ENCODE measurements at places on chromosomes 7 and 10. TPM values are rescaled to one million over a fixed set of nuclear protein-coding genes. Genes with fewer than 3 reads are reported as not detected.

The OR13A1 gene
- polyA plus RNA-seq, result not detected

The C10orf53 gene
- polyA plus RNA-seq, result not detected

The INA gene
- polyA plus RNA-seq, result 6.6 TPM

The SCART1 gene
- 0.96 TPM for polyA plus RNA-seq

The MRPL43 gene
- polyA plus RNA-seq, result 88.0 TPM

The PTPRZ1 gene
- polyA plus RNA-seq, result not detected

The FAM107B gene
- 41.4 TPM for polyA plus RNA-seq

The GNGT1 gene
- not detected for polyA plus RNA-seq

The MLXIPL gene
- not detected for polyA plus RNA-seq

The CALY gene
- 0.16 TPM for polyA plus RNA-seq

The ZDHHC16 gene
- polyA plus RNA-seq, result 69.6 TPM

The FXYD4 gene
- not detected for polyA plus RNA-seq

The VTI1A gene
- polyA plus RNA-seq, result 17.1 TPM
